ENCODE measurements at places on chromosomes 4 and X.

DNA sequence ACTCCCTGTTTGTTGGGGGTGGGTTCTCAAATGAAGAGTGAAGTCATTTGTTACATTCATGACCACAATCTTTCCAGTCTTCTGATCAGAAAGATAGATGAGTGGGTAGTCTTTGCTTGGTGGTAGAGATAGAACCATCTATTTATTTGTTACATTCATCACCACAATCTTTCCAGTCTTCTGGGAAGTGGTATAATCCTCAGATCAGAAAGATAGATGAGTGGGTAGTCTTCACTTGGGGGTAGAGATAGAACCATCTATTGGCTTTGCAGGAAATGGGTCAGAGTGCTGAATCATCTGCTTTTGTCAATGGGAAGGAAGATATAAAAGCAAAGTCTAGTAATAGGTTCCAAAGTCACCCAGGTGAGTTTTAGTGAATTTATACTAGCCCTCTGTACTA is 64.2 kb upstream of the EPGN start:
- no peak for DNase-seq

GRCh38 chrX:108165383-108166111 is 74.0 kb downstream of the ATG4A start:
- no peak for DNase-seq

GRCh38 chr4:101187841-101188240 is 159.5 kb downstream of the PPP3CA start:
- DNase-seq = no peak

DNA sequence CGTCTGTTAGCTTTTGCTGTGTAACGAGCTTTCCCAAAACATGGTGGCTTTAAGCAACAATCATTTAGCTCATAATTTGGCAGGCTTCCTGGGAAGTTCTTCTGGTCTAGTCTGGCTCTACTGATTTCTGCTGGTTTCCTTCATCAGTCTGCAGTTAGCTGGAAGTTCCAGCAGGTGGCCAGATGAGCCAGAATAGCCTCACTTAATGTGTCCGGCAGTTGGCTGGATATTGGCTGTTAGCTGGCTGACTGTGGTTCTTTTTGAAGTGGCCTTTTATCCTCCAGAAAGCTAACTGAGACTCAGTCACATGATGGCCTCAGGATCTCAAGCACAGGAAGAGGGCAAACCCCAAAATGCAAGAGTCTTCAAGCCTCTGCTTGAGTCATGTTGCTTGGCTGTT is 34.9 kb downstream of the FTHL17 start:
- DNase-seq = no peak

GRCh38 chr4:3436798-3437581 is 4.8 kb upstream of the HGFAC start:
- peak; percentile 78 for DNase-seq

GRCh38 chr4:3787489-3788365 is 21.5 kb downstream of the ADRA2C start:
- no peak for DNase-seq

- DNase-seq = no peak
Measured at GRCh38 chr4:81467672-81467964, 4.1 kb downstream of the RASGEF1B start.

- DNase-seq = no peak
Measured at GRCh38 chr4:141080668-141081067, 52.6 kb downstream of the RNF150 start.

- DNase-seq = no peak
Measured at GRCh38 chr4:114306946-114307345, 291.7 kb upstream of the UGT8 start.

DNA sequence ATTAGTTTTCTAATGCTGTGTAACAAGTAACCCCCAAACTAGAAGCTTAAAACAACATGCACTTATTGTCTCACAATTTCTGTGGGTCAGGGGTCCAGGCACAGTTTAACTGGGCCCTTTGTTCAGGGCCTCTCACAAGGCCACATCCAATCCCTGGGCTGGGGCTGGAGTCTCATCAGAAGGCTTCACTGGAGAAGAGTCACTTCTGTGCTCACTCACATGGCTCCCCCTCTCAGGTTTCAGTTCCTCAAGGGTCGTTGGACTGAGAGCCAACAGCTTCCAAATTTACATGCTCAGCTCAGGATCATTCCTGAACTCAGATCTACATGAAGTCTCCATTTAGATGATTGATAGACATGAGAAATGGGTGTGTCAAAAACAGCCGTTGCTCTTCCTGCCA is 77.1 kb downstream of the EVC start:
- DNase-seq = no peak

All from epithelial cell of prostate (primary cell).